Posterior cingulate gyrus (tissue), 11 donors: ENCODE measurements at places on chromosomes 13 and 19.

DNA sequence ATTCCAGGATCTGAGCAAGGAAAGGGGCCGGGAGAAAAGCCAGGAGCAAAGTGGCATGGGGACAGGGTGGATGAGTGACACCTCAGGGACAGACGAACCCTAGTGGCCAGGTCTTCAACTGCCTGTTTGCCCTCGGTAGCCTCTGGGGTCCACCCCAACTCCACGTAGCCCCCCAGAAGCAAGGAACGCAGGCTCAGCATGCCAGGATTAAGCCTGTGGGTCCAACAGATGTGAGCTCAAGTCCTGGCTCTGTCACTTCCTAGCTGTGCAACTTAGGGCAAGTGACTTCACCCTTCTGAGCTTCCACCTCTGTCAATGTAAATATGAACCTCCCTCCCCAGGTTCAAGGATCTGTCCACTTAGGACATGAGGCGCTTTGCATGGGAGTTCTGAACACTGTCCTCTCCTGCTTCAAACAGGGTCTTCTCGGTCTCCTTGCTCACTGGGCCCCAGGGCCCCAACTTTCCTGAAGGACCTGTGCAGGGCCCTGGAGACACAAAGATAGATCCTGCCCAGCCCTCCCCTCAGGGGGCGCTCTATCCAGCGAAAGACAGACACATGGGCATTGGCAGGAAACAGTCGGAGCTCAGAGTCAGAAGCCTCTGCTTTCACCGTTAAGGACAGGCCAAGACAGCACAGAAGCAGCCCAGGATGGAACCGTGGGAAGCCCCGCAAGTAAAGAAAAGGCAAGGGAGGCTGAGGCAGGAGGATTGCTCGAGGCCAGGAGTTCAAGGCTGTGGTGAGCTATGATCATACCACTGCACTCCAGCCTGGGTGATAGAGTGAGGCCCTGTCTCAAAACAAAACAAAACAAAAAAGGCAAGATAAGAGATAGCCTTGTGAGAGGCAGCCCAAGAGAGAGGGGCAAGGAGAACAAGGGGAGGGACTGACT is 13.2 kb downstream of the SYDE1 start:
- DNase-seq: no peak

- DNase-seq: no peak
These were observed 20.6 kb downstream of the PCDH8 start for GRCh38 chr13:52827839-52828238.

- DNase-seq: no peak
These were observed 24.8 kb downstream of the KDM4B start for GRCh38 chr19:4993683-4994082.

- no peak for DNase-seq
These were observed 23.6 kb downstream of the PROZ start for GRCh38 chr13:113182046-113182445.

- no peak for DNase-seq
These were observed 345.3 kb upstream of the OBI1 start for GRCh38 chr13:79003989-79004898.

DNA sequence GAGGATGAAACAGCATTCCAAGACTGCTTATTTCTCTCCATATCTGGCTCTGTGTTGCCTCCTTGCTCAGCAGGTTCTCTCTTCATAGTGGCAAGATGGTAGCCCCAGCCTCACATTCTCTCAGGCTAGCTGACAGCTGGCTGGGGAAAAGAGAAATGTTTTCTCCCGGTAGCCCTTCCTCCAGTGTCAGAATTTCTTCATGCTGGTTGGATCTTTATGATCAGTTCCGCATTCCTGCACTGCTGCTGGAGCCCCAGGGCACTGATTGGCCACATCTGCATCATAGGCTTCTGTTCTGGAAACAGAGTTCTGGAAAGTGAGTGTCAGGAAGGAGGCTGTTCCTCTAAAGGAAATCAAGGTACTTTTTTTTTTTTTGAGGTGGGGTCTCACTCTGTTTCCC is 24.6 kb downstream of the POP4 start:
- no peak for DNase-seq

DNA sequence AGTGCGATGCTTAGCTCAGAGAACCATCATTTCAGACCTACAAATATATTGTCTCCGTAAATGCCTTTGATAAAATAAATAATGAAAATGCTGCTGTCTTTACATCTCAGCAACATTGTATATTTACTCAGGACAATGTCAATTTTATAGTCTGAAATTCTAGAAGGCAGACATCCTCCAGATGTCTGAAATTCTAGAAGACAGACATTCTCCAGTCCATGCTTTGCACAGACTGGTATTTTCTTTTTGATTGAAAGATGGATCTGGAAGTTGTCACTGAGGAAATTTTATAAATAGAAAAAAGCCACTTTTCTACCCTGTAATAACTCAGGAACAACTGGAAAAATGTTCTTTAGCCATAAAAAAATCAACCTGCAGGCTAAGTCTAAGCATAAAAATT is 2293.3 kb downstream of the PCDH9 start:
- no peak for DNase-seq

DNA sequence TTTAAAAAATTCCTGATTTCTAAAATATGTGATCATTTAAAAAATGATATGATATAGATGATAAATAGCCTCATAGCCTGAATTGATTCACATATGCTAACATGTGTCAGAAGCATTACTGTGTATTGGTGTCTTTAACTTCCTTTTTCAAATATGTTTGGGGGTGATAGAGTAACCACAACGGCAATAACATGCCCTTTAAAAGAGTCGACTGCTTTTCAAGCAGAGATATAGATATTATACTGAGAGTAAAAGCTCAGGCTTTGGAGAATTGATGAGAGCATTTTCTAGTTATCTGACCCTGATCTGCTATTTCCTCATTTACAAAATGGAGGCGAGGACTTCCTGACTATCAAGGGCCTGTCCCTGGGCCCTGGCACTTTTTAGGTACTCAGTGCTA is 260.5 kb downstream of the DCT start:
- no peak for DNase-seq

DNA sequence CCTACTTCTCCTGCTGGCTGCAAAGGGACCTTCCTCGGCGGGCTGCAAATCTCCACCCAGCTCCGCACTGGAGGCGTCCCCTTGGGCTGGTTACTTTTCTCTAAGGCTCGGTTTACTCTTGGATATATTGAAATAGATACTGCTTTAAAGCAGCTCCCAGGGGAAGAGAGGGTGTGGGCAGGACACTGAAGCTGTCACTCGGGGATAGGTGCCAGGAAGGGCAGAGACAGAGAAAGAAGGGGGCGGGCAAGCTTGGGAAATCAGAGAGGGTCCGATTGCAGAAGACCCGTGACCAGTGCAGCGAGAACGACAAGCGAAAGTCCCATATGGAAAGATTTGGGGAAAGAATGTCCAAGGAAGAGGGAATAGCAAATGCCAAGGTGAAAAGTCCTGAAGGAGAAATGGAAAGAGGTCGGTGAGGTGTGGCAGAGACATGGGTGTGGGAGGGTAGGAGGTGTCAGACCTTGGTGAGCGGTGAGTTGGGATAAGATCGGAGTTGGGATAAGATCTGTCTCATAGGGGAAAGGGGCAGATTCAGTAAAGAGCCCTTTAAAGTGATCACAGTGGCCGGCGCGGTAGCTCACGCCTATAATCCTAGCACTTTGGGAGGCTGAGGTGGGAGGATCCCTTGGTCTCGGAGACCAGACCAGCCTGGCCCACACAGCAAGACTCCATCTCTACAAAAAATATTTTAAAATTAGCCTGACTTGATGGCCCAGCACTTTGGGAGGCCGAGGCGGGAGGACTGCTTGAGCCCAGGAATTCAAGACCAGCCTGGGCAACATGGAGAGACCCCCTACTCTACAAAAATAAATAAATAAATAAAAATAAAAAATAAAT is 618 bp downstream of the THSD8 start:
- no peak for DNase-seq

DNA sequence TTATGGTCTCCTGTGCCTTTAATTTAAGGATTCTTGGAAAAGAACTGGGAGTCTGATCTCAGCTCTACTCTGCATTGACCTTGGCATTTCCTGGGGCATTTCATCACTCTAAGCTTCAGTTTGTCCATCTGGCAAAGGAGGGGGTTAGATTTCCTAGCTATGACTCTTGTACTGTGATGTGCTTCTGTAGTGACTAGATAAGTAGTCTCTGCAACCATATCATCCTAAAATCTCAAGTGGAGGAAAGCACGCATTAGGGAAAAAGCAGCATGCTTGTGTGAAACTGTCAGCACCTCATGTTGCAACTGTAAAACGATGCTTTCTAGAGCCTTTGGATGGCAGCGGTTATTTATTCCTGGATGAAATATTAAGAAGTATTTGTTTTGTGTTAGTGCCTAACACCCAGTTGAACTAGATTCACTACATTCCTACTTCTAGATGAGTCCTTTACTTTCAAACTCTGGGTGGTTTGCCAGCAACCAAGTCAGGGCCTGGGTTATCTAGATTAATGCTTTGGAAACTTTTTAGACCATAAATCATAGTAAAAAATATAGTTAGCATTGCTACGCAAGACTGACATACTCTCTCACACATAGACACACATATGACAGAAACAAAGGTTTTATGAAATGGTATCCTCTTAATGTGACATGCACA is 6.8 kb downstream of the WDFY2 start:
- no peak for DNase-seq

GRCh38 chr19:13262450-13262849 is 112.2 kb downstream of the IER2 start:
- no peak for DNase-seq

DNA sequence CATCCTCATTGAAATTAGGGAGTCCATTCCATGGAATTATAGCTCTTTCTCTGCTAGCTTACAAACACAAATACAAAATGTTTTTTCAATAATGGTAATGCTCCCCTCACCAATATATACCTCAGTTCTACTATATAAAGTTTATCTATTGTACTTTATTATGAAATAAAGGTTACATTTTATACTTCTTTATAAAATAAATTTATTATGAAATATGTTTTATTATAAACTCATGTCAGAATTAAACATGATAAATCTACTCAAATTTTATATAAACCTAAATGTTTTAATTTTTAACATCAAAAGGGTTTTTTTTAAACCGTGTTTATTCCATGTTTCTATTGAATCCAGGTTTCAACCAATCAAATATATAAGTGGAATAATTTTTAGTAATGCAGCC is 646.1 kb upstream of the PCDH20 start:
- no peak for DNase-seq

- DNase-seq: no peak
These were observed 467 bp upstream of the CLN5 start for GRCh38 chr13:76991432-76991795.

DNA sequence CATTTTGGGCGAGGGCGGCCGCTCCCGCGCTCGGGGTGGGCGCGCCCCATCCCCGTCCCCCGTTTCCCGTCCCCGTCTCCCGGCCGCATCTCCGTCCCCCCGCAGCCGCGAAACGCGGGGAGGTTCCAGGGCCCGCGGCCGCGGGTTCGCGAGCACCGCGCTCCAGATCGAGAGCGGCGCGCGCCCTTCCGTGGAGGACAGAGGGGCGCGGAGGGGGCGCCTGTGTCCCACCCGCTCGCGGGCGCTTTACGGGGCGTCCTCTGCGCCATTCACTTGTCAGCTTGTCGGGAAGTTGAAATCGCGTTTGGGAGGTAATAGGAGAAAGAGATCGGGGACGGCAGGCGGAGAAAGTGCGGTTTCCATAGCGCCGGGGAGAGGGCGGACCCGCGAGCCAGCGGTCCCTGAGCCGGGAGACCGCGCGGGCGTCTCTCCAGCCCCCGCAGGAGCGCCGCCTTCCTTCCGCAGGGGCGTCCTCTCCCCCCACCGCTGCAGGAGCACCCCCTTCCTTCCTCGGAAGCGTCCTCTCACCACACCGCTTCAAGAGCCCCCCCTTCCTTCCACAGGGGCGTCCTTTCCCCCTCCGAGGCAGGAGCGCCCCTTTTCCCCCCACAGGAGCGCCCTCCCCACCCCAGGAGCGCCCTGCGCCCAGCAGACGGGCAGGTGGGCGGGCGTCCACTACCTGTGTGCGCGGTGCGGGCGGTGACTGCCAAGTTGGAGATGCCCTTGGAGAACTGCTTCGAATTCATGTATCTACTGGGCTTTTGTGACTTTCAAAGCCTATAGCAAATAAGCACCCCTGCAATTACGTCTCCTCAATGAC is 962 bp upstream of the IRS2 start:
- peak; percentile 89 for DNase-seq

DNA sequence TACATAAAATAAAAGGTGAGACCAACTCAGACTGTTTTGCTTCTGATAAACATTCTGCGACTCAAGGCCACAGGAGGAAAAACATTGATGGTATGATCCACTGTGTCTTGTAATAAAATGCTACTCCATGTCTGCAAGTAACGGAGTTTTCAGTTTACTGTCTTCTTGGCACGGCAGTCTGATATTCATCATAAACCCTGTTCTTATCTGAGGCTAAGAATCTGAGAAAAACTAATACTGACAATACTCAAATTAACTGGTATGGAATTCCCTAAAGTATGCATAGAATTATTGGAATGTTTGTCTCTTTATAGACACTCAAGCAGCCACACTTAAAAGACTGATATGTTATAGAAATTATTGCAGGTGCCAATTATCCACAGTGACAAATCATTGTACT is 125.5 kb downstream of the TBC1D4 start:
- DNase-seq: no peak

- peak; percentile 30 for DNase-seq
These were observed 647 bp upstream of the KLF12 start for GRCh38 chr13:74134777-74135325.

- no peak for DNase-seq
These were observed 24.5 kb downstream of the TEX101 start for GRCh38 chr19:43439032-43439708.

GRCh38 chr13:98342953-98343352 is 165.9 kb upstream of the RNF113B start:
- DNase-seq: no peak

DNA sequence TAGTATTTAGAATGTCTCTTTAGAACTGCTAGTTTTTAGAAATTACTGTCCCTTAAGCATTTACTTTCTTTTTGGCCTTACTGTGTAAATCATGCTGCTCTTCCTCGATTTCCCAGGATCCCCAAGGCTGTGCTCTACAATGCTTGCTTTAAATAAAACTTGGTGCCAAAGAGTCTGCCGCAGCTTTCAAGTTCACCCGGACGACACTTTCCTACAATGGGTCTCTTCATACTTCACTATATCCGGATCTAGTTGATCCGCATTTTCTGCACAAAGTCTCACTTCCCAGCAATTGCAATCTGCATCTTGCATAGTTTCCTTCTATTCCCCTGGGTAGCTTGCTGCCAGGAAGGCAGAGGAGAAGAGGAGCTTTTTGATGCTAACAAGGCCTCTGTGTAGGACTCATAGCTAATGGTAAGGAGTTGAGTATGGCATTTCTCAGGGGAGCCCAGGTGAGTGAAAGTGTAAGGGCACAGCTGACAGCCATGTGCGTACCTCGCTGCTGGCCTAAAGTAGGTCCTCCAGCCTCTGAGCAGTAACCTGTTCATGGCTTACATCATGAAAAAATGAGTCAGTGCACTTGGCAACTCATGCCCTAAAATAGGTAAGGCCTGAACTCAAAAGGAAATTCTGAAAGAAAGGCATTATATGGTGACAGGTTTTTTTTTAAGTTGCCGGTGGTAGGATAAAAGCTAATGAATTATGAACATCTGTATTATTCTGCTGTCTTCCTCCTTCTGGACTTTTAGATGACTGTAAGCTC is 101.6 kb downstream of the ENOX1 start:
- no peak for DNase-seq
